Lower leg skin (tissue), 4 donors: ENCODE measurements at places on chromosomes 6 and 20.

DNA sequence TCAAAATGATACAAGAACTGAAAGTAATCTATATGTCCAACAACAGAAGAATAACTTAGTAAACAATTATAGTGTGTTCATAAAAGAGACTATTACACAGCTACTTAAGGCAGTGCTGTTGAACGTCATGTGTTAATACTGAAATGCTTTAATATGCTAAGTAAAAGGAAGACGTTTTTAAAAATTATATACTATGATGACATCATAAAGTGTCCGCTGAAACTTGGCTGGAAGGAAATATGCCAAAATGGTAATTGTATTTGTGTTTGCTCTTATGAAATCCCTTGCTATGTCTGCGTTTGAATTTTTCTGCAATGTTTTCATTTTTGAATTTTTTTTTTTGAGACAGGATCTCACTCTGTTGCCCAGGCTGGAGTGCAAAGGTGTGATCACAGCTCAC lies 679.3 kb downstream of the DHX35 start:
- DNase-seq, result no peak

DNA sequence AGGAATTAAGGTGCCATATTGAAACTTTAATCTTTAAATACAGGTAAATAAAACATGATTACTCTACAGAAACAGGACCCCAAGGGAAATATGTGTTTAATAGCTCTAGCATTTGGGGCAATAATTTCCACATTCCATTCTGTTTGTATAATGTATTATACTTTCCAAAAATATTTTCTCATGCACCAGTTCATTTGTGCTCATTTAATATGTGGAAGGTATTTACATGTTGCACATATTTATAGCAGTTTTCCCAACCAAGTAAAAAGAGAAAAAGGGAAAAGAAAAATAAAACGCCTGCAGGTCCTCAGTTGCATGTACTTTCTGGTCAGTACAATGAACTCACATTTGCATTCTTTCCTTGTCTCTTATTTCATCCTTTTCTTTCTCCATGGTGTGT lies 129.5 kb upstream of the SULF2 start:
- no peak for DNase-seq

DNA sequence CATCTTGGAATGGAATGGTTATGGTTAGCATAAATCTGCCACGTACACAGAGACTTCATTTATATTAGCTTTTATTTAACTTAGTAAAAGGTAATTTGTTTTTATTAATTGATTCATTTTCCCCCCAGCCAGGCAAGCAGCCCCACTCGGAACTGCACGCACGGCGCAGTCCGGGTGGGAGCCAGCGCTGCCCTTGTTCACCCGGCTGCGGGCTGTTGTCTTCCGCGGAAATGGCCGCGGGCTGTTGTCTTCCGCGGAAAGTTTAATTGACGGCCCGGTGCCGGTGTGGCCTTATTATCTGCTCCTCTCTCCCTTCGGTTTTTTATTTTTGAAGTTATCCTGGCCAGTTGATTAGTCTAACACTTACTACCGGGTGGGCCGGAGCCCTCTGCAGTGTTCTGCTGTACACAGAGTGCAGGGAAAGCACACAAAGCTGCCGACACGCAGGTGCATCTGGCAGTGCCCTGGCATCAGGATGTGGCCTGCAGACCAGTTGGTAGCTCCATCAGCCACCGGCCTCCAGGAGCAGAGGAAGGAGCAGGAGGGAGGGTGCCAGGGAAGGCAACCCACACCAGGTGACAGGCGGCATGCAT lies 270.5 kb downstream of the CDH4 start:
- no peak for DNase-seq

- no peak for DNase-seq
Observed at GRCh38 chr6:107689951-107690642, 134.0 kb downstream of the SCML4 start.

DNA sequence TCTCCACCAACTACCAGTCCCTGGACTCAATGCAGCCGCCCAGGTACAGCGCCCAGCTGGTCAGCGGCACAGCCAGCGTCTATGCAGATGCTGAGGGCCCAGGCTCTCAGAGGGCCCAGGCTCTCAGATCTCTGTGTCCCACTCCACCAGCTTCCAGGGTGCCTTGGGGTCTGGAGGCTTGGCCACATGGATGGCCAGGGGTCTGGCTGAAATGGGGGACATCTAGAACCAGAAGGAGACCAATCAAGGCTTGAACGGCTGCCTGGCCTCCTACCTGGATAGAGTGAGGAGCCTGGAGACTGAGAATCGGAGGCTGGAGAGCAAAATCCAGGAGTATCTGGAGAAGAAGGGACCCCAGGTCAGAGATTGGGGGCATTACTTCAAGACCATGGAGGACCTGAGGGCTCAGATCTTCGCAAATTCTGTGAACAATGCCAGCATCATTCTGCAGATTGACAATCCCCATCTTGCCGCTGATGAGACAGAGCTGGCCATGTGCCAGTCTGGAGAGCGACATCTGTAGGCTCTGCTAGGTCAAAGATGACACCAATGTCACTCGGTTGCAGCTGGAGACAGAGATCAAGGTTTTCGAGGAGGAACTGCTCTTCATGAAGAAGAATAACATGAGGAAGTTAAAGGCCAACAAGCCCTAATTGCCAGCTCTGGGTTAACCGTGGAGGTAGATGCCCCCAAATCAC lies 44.1 kb upstream of the GRM4 start:
- DNase-seq, result no peak
